Cortex of kidney (tissue), 1 donor: ENCODE measurements at places on chromosomes 2 and 18.

- no peak for DNase-seq
Measured at GRCh38 chr2:102050854-102051391, 59.2 kb downstream of the IL1R2 start.

DNA sequence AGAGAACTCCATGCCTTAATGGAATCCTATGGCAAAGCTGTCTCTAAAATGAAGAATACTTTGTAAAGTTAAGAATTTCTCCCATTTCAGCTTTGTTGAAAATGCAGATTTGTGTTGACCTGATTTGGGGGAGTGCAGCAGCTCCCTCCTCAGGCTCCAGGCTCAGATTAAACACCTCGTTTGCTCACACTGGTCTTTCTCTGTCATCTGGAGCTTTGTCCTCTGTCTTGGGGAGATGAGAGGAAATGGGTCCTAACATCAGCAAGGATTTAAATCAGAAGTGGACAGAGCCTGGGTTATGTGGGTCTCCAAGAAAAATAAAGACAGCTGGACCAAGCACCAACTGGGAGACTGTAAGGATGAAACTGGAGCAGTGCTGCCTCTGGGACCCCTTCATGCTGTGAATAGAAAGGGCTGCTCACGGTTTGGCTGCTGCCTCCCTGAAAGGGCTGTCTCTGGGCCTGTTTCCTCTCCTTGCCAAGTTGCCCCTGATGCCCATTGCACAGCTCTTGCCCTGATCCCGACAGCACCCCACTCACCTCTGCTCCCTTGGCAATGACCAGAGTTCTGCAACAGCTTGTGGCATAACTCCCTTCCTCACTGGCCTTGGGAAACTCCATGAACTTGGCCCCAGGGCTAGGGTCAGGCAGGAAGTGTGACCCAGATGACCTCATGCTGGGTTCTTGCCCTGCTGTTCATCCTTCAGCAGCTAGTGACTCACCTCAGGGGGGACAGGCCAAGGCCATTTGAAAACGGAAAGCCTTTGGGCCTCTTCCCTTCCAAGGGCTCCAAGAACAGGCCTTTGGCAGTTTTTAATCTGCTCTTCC lies 197.2 kb downstream of the CYP26B1 start:
- no peak for DNase-seq

DNA sequence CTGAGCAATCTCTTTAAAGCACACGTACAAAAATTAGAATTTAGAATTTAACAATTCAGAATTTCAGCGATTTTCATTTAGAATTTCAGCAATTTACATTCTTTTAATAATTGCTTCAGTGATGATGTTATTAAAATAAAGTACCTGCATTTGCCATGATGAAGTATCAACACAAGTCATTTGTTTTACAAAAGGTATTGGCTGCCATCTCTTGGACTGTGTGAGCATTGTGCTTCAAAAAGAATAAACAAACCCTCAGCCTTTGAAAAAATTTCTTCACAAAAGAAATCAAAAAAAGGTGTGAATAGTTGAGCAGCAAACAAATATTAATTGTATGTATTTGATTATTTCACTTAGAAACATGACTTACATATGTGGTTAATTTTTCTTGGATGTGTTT lies 27.1 kb upstream of the ZC3H15 start:
- DNase-seq: no peak

DNA sequence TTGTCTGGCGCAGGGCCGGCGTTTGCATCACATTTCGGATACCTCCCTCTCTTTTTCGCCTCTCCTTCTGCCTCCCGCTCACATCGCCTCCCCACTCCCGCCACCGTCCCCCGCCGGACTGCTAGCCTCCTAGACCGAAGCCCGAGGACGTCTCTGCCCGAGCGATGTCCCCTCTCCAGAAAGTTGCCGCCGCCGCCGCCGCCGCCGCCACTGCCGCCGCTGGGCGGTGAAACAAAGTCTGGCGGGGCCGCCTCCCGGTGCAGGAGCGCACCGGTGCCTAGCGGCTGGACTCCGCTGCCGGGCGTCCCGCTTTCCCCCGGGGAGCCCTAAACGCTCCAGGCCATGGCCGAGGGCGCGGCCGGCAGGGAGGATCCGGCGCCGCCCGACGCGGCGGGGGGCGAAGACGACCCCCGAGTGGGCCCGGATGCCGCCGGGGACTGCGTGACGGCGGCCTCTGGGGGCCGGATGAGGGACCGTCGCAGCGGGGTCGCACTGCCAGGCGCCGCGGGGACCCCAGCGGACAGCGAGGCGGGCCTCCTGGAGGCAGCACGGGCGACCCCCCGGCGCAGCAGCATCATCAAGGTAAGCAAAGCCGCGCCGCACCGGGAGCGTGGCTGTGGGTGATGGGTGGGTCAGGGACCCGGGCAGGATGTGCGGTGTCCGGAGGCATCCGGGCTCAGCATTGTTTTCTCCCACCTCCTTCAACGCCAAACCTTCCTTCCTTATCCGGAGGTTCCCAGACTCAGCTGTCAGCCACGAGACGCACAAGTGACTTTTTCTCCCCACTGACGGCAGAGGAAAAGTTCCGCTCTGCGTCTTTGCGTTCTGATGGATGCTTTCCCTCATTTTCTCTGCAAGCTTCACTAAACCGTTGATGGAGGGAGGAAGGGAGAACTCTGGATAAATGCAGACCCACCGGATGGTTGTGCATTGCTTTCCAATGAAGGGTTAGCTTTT lies 643 bp downstream of the PLCL1 start:
- no peak for DNase-seq

GRCh38 chr2:95387358-95387757 lies 15.2 kb upstream of the FAHD2A start:
- DNase-seq: no peak

- no peak for DNase-seq
Measured at GRCh38 chr18:58511897-58512581, 116.9 kb downstream of the ALPK2 start.

- DNase-seq: no peak
Measured at GRCh38 chr2:177316756-177317155, 52.2 kb upstream of the NFE2L2 start.

DNA sequence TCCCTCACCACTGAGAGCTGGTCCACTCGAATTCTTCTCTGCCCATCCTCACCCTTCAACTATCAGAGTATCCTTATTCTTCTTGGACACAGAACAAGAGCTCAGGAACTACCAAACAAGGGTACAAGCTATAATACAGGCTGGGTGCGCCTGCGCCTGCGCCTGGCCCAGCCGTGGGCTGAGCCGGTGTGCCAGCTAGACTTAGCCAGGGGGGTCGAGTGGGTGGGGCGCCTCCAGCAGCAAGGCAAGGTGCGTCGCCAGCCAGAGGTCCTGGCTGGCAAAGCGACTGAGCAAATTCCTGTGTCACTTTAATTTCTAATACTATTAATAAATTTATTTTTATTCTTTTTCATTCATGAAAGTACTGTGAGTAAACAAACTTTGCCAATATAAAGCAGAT lies 1072.6 kb upstream of the PIK3C3 start:
- DNase-seq: no peak

GRCh38 chr2:83376731-83377130 lies 1082.3 kb downstream of the SUCLG1 start:
- no peak for DNase-seq

DNA sequence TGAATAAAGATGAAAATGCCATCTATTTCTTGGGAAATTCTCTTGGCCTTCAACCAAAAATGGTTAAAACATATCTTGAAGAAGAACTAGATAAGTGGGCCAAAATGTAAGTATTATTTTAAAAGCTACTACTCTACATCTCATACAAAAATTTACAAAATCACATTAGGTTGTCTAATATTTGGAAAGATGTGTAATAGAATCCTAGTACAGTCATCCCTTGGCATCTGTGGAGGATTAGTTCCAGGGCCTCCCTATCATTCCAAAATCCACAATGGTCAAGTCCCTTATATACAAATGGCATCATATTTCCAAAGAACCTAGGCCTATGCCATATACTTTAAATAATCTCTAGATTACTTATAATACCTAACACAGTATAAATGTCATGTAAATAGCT lies 41.2 kb downstream of the KYNU start:
- no peak for DNase-seq

DNA sequence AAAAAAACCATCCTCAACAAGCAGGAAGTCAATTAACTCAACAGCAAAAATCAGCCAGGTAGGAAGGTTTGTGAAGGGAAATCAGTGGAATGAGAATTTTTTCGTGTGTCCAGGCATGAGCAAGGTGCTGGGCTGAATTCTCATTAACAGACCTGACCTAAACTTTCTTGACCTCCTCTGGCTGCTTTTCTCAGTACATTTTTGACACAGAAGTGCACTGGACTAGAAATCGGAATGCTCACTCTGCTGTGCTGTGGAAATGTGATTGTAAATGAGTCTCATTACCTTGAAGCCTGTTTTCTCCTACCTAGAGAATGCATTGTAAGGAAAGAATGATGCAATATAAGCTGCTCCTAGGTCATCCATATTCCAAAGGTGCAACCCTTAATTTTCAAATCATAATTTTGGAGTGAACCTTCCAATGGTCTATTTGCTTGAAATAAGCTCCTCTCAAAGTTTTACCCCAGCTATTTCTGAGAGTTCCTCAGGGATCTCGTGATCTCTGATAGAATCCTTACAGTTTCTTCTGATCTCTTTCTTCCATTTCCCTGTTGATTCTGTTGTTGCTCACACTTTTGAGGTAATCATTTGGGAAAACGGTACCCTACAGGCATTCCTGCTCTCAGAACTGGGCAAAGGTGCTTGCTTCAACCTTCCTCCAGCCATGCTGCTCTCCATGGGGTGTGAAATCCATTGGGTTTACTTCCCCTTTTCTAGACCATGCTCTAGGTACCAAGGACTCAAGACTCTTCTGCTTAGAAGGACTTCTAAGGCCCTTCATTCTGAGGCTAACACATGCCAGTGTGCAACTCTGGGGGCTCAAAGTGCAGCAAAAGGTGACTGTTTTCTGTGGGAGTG lies 104.9 kb upstream of the ITPRID2 start:
- no peak for DNase-seq

DNA sequence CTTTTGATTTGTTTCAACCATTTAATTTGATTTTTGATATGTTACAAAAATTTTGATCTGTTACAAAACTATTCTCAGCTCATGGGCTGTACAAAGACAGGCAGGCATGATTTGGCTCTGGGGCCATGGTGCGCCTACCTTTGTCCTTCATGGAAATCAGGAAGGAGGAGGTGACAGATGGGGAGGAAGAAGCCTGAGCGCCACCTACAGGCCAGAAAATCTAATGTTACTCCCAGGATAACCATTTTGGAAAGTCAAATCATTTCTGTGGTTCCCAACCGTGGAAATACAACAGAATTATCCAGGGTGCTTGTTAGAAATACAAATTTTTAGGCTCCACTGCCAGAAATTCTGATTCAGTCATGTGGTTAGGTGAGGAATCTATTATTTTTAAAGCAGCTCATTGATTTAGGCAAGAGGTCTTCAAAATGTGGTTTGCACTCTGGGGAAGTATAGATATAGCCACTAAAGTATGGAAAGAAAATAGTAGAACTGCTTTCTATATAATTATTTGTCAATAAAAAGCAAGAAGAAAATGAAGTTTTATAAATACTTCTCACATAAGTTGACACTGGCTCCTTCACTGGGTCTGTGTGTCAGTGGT lies 93.9 kb downstream of the EVA1A start:
- DNase-seq: no peak

DNA sequence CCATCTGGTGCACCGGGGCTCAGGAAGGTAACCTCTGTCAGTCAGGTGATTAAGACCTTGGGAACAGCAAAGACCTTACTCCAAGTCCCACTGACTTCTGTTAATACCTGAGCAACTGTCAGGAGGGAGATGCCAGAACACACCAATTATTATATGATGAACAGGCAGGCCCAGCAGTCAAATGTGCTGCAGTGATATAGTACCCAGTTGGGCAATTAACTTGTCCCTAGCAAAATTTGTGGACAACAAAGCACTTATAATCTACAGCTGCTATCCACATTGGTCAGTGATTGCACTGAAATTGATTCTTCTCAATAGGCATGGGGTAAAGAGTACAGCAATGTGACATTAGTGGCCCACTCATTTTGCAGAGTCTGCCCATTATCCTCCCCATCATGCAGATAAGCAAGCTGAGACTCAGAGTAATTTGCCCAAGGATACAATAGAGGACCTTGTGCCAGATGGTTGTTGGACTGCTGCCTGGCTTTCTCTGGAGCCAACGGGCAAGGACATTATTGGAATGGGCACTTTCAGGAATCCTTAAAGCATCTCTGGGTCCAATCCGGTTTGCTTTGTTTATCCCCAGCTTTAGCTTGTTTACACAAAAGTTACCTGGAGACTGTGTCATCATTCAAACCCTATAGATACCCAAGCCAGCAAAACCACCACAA lies 147.6 kb downstream of the CCBE1 start:
- DNase-seq: no peak

DNA sequence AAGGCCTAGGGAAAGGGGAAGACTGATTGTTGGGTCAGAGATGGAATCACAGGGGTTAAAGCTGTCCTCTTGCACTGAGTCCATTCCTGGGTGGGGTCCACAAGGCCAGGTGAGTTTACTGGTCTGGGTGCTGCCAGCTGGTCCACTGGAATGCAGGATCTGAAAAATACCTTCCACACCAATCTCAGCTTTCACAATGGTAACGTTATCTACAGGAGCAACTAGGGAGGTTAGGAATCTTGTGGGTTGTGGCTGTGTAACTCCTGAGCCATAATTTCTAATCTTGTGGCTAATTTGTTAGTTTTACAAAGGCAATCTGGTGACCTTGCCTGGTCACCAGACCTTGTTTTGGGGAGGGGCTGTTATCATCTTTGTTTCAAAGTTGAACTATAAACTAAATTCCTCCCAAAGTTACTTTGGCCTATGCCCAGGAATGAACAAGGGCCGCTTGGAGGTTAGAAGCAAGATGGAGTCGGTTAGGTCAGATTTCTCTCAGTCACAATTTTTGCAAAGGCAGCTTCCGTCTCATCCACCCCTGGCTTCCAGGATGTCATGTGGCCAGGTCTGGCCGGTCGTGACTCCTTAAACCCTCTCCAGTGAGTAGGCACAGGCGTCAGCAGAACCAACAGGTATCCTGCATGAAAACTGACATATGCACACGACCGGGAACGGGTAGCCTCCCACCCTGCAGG lies 123.3 kb upstream of the SH3BP4 start:
- no peak for DNase-seq

DNA sequence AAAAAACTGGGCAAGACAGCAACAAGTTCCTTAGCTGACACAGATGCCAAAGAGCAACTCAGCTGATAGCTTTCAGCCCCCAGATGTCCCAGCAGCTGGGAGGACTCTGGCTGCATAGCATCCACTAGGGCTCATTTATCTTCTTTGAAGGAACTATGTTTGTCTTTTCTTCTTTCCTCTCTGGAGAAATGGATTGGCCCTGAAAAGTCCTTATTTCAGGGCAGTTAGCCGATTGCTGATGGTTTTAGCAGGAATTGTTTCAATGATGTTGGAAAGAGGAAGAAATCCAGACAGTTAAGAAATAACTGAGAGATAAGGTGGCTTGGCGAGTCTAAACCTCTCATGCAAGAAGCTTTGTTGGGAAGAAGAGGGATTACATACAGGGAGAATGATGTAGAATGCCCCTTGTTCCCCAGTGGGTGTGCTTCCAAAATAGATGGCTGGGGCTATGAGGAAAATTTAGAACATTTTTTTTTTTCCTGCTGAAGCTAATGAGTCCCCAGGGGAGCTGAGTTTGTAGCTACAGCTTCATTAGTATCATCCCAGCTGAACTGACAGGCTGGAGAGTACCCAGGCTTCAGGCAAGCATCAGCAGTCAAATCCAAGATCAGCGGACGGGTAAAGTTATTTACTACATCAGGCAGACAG lies 33.6 kb upstream of the SERPINE2 start:
- no peak for DNase-seq
